Stimulated activated CD8-positive, alpha-beta memory T cell treated with anti-CD3 and anti-CD28 coated beads, Interleukin-7, amount 100 ng/mL, for 24 hours (primary cell): ENCODE measurements at places on chromosomes 6 and 20.

DNA sequence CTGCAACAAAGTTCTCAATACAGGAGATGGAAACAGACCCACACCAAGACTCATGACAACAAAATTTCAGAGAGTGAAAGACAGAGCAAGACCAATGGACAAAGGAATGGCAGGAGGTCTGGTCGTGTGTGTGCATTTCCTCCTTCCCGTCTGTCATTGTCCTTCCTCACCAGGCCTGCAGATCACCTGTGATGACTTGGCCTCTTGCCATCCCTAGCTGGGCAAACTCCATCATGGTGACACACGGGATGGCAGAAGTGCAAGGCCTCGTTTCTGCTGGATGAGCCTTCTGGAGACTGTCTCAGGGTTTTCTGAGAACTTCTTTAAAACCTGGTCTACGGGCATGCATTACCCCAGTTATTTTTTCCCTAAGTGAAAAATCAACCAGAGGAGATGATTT lies 49.2 kb downstream of the RPP21 start:
- DNase-seq: no peak

GRCh38 chr6:47230579-47230978 lies 79.1 kb downstream of the TNFRSF21 start:
- DNase-seq: no peak

DNA sequence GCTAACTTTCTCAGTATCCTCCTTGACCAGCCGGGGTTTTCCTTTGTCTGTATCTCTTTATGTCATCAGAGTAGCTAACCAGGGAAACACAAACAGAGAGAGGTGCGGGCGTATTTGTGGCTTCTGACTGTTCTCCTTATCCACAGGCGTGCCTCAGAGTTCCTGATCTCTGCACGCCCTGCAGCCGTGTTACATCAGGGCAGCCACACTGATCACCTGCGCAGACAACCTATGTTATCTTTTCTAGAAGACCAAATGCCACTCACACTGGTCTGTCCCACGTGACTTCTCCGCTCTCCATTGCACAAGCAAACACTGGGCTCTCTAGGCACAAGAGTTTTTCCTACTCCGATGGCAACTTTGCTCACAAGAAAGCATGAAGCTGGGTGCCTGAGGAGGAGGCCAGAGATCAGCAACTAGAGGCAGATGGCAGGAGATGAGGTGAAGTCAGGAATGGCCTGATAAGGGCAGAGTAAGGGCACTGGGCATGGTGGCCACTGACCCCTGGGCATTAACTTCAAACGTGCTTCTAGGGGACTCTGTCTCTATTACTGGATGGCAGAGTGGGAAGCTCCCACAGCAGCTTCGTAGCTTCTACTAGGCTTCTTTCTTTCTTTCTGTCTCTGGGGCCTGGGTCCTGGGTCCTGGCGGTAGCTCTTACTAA lies 4.5 kb downstream of the PDE10A start:
- DNase-seq: no peak

GRCh38 chr6:95364016-95364604 lies 213.2 kb upstream of the MANEA start:
- DNase-seq: no peak

GRCh38 chr6:140230282-140230681 lies 855.8 kb upstream of the CITED2 start:
- no peak for DNase-seq

GRCh38 chr20:38034961-38035360 lies 1.4 kb downstream of the RPRD1B start:
- DNase-seq: no peak
